GM10248 (cell line): ENCODE measurements at places on chromosomes 4 and X.

GRCh38 chr4:41572516-41572915 is 34.6 kb downstream of the LIMCH1 start:
- no peak for DNase-seq

DNA sequence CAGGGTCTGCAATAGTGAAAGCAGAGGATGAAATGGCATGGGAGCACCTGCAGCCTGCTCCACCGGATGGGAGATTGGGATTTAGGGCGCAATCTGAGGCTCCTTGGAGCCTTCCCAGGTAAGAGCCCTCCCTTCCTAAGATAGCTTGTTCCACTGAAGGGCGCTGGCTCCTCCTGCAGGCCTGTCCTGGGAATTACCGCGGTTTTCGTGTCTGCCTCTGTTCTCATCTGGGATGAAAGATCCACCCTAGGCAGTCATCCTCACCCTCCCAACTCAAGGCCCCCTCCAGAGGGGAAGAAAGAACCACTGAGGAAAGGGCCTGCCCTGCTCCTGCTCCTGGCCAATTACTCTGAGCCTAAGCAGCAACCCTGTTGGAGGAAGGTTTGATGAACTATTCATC is 547.5 kb downstream of the SMARCA1 start:
- peak; percentile 18 for DNase-seq

GRCh38 chrX:27465036-27465435 is 1.9 kb upstream of the PPP4R3C start:
- DNase-seq: no peak

DNA sequence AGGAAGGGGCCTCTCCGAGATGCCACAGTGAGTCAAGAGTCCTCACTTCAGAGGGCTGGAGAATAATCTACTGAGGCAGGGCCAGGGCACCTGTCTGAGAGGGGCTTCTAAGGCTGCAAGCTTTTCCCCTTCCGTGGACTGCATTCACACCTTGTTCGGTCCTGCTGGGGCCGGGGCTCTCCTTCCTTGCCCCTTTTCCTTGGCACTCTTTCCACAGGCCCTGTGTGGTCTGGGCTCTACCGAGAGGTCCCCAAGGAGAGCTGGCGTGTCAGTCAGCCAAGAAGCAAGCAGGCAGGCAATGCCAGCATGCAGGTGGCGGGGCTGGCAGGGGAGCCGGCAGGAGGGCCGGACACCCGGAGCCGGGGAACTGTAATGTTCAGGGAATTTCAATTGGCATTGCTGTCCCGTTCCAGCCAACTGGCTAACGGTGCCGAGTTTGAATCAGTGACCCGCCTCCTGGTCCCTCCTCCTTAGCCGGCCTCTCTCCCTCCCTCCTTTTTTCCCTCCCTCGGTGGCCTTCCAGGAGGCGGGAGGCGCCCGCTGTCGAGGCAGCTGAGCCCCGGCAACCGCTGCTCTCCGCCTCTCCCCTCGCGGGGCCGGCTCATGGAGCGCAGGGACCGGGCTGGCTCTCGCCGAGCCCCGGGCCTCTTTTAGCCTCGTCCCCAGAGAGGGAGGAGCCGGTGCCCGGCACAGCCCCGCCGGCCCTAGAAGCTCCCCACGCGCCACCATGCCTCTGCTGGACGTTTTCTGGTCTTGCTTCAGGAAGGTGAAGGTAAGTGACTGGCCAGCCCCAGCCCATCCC is at the start of gene STARD8:
Gene STARD8 (plus strand): TSS at position 511 of the 802 bp plus-strand sequence. CDS start 217 bp downstream, at position 728.
- no peak for DNase-seq

DNA sequence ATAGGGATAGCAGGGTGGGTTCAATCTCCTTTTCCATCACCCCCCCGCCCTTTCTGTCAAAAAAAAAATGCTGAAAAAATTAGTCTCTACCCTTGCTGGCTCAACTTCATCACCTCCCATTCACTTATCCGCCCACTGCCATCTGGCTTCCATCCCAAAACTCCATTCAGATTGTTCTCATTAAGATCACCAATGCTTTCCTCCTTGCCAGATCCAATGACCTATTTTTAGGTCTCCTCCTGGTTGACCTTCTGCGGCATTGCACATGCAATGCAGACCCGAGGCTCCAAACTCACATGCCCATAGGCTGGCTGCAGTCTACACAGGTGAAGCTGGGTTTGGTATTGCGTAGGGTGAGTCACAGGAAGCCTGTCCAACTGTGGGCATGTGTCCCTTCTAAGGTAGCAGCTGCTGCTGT is 21.1 kb upstream of the STIM2 start:
- no peak for DNase-seq

DNA sequence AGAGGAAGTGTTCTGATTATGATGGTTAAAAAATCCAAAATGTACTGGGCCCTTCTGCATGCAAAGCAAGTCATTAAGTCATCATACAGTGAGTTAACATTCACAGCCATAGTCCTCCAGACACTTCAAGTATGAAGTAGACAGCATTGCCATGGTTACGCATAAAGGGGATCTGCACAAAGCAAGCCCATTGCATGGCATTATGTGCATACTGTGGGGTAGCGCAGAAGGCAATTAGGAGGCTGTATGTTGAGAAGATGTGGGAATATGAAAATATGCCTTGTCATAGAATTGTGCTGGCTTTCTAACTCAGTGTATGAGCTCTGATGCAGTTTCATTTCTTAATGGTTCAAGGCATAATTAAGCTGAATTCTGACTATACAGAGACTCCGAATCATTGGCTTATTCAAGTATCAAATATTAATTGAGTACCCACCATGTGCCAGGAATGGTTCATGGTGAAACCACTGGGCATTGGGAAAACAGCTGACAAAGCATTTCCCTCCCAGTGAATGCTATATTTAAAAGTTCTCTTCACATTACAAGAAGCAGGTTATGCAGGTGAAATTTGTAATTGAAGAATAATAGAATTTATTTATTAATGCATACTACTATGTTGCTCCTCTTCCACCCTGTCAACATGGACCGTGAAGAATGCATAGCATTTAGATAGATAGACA is 588.9 kb downstream of the ZNF674 start:
- DNase-seq: no peak

- DNase-seq: no peak
Observed at GRCh38 chr4:123922847-123923246, 526.3 kb downstream of the SPRY1 start.

- DNase-seq: peak; percentile 14
Observed at GRCh38 chrX:42934020-42934726, 156.2 kb upstream of the PPP1R2C start.

DNA sequence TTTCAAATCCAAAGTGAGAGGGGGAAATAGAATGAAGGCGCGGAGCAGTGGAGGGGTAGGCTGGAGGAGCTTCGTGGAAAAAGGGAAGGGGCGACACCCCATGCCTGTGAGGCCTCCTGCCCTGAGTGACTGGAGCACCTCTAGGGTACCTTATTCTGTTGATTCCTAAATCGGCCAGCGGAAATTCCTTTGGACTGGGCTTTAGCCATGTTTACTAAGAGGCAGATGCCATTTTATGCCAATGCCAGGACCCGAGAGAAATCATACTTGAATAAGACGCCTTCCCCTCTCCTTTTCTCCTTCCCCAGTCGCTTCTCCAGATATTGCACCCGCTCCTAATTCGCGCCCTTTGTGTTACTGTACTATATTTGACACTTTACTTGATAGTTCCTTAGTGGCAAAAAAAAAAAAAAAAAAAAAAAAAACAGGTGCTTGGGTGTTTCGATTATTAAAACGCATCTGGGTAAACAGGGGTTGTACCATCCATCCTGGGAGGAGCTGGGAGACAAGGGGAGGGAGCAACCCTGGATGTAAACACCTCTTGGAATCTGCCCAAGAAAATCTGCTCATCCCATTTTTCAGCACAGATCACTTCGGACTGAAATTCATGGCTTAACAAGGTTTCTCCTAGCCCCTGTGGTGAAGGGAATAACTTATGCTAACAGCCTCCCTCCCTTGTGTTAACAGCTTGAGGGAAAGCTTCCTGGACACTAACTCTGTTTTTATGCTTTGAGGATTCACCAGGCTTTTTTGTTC is 1.5 kb downstream of the BMP3 start:
- DNase-seq: no peak

DNA sequence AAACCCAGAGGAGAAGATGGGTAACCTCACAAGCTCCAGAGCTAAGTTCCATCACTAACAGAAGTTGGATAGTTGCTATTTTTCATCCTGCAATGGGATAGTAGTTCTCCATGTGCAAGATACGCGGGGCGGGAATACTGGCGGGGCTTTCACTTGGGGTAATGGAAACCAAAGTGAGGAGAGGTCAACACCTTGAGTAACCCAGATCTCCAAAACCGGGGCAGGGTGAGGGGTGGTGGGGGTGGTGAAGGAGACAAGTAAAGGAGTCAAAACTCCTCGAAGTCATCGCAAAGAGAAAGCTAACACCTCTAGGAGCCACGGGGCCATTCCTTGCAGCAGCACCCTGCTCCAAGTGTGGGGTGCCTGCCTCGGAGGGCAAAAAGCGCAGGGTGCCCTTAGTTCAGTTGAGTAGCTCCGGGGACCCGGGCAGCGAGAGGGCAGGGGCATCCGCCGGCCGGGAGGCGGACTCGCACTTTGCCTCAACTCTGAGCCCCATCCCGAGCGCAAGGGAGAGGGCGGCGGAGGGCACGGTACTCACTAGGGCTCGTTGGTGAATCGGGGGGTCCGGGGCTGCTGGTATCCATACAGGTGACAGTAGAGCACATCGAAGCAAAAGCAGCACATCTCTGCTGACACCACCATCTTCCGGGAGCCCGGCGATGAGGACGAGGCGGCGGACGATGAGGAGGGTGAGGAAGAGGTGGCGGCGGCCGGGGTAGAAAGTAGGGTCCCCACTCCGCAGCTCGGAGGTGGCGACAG is 645 bp downstream of the AMMECR1 start:
- DNase-seq: peak; percentile 24

- no peak for DNase-seq
Observed at GRCh38 chrX:150472306-150472705, 96.1 kb upstream of the MTM1 start.

GRCh38 chr4:88104902-88105610 is 53.4 kb downstream of the ABCG2 start:
- DNase-seq: no peak
